ENCODE measurements at places on chromosomes 5 and 9.

- DNase-seq: no peak
Observed at GRCh38 chr9:72539824-72540347, 18.5 kb downstream of the TMC1 start.

- DNase-seq: no peak
Observed at GRCh38 chr9:15289603-15290002, 17.4 kb downstream of the TTC39B start.

GRCh38 chr9:127746959-127747569 lies 12.0 kb upstream of the TOR2A start:
- no peak for DNase-seq

DNA sequence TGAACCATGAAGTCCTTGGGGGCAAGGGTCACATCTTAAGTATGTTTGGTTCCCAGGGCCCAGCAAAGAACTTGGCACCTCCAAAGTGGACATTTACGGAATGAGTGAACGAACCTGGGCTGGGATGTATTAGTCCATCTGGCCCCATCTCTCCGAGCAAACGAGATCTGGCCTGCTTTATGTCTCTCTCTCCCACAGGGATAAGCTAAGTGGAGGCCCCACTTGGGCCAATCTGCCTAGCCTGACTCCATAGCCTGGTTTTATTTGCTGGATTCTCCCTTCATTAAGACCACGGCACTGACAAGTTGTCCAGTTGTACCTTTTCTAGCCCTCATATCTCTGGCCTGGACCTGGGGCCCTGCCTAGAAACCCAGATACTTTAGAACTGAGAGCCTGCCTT lies 2.1 kb downstream of the TTLL11 start:
- DNase-seq: no peak

DNA sequence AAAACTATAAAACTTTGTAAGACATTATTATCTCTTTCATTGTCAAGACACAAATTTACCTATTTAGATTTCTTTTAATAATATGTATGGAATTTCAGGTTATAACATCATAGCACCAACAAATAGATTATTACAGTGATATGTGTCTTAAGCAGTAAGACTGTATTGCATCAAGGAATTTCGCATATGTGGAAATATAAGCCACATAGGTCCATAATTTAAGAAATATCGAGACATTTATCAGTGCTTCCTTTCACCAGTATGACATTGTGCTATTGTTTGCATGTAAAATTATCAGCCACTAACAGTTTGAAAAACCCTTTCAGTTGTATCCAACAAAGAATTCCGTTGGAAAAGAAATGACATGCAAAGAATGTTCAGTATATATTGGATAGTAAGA lies 186.7 kb upstream of the RASA1 start:
- DNase-seq: no peak

- DNase-seq: no peak
Observed at GRCh38 chr5:88879724-88880123, 3.3 kb downstream of the MEF2C start.

GRCh38 chr9:129331493-129331765 lies 153.4 kb upstream of the IER5L start:
- DNase-seq: no peak

DNA sequence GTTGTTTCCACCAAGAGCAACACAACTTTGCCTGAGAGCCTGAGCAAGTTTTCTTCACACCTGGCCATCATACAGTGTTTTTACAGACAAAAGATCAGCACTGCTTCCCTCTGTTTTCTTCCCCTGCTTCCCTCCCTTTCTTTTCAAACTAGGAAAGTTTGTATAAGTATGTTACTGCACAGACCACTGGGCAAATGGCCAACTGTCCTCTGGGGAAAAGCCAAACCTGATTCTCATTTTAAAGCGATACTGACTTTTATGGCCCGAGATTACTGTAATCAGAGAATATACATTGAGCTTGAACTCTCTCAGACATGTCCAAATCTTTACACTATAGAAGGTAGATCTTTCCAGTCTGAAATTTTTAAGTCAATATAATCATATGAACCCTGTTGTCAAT lies 415.0 kb downstream of the NFIB start:
- no peak for DNase-seq

DNA sequence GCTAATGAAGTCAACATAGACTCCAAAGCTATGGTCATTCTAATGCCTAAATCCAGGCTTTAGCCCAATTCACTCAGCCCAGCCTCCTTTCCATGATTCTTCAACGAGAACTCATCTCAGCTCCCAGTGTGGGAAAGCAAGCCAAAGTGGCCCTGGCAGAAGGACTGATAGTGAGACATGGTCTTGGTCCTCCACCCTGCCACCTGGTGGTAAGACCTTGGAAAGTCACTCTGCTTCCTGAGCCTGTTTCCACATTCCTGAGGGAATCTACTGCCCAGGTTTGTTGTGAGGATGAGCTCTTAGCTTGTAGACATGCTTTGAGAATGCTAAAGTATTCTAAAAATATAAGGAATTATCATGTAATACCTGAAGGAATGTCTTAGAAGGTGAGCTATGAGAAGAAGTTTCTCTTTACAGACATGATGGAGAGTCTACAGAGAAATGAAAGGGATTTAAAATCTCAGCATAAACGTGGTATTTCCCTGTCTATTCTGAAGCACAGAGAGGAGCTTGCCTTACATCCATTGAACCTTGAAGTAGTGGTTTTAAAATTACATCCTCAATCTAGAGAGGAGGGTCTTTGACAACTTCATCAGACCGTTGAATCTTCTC lies 173.5 kb downstream of the TRIM32 start:
- no peak for DNase-seq

DNA sequence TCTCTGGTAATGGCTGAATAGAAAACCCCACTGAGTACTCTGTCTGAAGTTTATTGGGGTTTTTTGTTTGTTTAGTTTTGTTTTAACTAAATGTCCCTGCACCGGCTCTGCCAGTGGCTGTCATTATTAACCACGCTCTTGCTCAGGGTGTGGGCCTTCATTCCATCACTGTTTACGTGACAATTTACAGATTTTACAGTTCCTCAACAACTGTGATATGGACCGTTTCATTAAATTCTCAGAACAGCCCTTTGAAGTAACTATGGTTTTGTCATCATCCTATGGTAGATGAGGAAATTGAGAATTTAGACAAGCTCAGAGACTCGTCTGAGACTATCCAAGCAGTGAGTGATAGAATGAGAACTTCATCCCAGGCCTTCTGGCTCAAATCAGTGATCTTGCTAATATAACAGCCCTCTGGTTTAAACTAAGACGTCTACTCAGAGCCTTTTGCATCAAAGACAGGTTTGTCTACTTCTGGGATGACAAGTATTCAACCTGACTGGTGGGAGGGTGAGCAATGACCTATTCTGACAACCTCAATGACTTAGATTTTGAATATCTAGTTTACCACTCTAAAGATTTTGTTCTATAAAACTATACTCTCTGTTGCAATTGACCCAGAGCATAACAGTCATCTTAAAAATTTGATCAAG lies 77.3 kb upstream of the MAP3K1 start:
- no peak for DNase-seq

GRCh38 chr9:135905380-135906258 lies 1.7 kb downstream of the CAMSAP1 start:
- peak; percentile 42 for DNase-seq

GRCh38 chr9:94081435-94081834 lies 2.8 kb upstream of the PTPDC1 start:
- DNase-seq: no peak

- no peak for DNase-seq
Observed at GRCh38 chr9:95552814-95553546, 36.2 kb upstream of the PTCH1 start.

DNA sequence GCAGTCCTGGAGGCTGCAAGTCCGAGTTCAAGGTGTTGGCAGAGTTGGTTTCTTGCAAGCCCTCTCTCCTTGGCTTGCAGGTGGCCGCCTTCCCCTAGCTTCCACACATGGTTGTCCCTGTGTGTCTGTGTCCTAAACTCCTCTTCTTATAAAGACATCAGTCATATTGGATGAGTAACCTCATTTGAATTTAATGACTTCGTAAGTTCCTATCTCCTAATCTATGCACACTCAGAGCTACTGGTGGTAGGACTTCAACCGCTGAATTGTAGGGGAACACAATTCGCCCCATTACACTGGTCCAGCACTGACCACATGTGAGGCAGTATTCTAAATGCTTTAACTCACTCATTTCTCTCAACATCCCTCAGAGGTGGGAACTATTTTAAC lies 25.9 kb upstream of the ADAMTS2 start:
- DNase-seq: no peak

GRCh38 chr5:169197343-169197742 lies 103.6 kb downstream of the SLIT3 start:
- DNase-seq: no peak

DNA sequence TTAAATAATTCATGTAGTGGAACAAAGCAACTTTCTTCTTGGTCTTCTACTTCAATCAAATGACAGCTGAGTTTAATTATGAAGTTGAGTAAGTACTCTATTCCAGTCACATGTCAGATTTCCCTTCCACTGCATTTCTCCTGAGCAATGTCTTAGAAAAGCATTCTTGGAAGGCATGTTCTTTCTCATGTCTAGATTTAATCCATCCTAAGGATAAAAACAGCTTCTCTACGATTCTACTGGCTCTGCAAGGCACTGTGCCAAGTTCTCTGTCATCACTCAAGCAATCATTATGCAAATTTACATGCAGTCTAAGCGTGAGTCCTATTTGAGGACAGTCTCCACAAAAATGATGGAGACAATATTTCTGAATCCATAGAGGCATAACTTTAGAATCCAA lies 142.4 kb downstream of the YIPF5 start:
- DNase-seq: no peak

DNA sequence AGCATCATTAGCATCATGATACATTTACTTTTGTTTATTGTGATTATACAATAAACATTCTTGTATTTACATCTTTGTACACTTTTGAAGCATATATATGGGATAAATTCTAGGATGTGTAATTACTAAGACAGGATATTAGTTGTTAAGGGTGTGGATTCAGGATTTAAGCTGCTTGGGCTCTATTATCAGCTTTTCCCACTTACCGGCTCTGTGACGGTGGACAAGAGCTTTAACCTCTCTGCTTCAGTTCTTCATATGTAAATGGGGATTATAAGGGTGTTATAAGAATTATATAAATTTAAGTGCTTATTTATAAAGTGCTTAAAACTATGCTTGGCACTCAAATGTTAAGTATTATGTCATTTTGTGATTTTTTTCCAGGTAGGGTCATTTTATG lies 131.1 kb downstream of the FER start:
- no peak for DNase-seq

DNA sequence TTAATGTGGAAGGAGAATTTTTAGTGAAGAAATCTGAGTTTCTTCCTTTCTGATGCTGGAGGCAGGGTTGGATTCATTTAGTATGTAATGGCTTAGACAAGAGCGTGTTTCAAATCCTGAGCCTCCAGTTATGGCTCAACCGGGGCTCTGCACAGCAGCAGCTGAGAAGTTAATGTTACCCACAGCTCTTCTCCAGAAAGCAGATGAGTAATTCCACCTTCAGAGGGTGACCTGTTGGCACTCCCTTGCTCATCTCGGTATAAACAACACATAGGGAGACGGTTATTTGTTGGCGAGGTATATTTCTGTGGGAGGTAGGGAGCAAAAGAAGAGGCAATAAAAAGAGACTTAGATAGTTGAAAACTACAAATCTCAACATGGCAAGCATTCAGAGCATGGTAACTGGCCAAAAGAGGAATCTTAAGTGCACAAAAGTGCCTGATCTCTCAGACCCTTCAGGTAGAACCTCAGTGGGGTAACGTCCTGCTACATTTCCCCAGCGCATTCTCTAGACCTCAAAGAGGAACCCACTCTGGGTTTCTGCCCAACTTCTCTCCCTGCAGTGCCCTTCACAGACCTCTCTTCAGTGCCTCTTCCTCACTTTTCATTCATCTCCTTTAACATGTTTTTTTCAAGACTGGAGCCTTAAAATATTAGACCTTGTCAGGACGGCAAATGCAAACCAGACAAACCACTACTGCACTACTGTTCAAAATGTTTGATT lies 417.5 kb upstream of the ADAMTSL1 start:
- no peak for DNase-seq

GRCh38 chr5:150181027-150181426 lies 8.8 kb upstream of the SLC6A7 start:
- DNase-seq: no peak

GRCh38 chr5:54739371-54739770 lies 221.8 kb downstream of the SNX18 start:
- no peak for DNase-seq

- no peak for DNase-seq
Observed at GRCh38 chr5:173472784-173473278, 143.6 kb downstream of the BOD1 start.

- DNase-seq: no peak
Observed at GRCh38 chr5:111699324-111699723, 57.7 kb downstream of the NREP start.

- no peak for DNase-seq
Observed at GRCh38 chr9:89548071-89548638, 50.2 kb upstream of the SEMA4D start.

GRCh38 chr5:35073160-35073559 lies 25.4 kb upstream of the AGXT2 start:
- DNase-seq: no peak

DNA sequence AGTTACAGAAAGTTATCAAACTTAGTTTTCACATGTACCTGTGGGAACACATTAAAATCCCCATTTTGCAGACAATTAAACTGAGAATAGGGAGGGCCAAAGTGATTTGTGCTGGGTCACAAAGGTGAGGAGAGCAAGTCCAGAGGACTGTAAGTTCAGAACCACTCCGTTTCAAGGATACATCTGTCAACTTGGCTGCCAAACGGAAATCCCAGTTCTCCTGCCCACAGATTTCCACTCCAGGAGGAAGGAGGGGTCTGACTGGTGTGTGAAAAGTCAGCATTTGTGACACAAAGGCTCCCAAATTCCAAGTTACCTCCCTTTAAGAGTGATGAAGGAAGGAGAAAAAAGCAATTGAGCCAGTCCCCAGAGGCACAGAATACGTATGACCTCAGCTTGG lies 42.3 kb downstream of the PRELID2 start:
- DNase-seq: no peak

DNA sequence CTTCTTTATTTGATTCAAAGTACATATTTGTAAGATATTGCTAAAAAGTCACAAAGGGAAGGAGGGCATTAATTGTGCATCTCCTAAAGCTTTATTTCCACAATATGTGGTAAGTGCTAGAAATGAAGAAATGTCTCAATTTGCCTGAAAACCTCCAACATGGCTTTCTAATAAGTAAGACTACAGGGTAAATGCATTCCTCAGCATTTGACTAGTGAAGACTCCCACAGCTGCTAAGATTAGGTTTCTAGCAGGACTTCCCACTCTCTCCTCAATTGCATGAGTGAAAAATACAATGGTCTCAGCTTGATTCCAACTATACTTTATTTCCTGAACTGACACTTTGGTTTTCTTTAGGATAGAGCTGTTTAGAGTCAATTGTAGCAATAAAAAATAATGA lies 162.1 kb downstream of the ELAVL2 start:
- DNase-seq: no peak

GRCh38 chr5:173704615-173705511 lies 88.4 kb upstream of the BOD1 start:
- DNase-seq: no peak

- DNase-seq: no peak
Observed at GRCh38 chr5:171168171-171168570, 140.9 kb upstream of the TLX3 start.

- DNase-seq: no peak
Observed at GRCh38 chr9:37293664-37294524, 128.6 kb upstream of the GRHPR start.

- DNase-seq: no peak
Observed at GRCh38 chr5:171957591-171958251, 48.7 kb downstream of the FBXW11 start.
